Stimulated activated CD4-positive, alpha-beta T cell treated with anti-CD3 and anti-CD28 coated beads, TNF-alpha, amount 100 ng/mL, for 1 hour (primary cell): ENCODE measurements at places on chromosomes 6 and 20.
A peak's percentile ranks its signal among the peaks of the same experiment; 100 is the strongest.

- DNase-seq = peak; percentile 37
Measured at GRCh38 chr6:2749969-2750600, 637 bp downstream of the MYLK4 start.

DNA sequence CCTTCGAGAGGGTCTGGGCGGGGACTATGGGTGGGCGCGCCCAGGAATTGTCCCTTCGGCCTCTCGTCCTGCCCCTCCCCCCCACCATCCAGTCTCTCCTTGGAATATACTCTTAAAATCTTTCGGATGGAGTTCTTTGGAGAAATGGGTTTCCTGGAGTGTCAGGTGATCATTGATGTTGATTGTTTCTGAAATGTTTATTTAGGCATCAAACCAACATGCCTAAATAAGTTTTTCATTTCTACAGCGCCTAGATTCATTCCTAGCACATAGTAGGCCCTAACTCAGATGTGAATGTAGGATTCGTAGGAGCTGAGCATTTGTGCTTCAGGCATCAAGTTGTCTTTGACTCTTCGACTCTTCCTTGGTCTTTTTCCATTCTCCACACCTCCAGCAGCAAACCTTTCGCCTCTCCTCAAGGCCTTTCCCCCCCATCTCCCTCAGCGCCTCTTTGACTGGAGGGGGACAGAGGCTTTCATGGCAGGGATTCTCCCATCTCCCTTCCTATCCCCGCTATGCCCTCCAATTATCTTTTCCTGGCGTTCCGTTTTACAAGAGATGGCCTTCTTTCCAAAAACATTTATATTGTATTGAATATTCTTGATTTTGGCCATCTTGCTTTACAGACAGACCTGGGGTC lies 610 bp downstream of the CASP8AP2 start:
- DNase-seq = no peak

- DNase-seq = no peak
Measured at GRCh38 chr6:4346659-4347333, 211.4 kb upstream of the ECI2 start.

- no peak for DNase-seq
Measured at GRCh38 chr6:135860361-135860760, 8.9 kb downstream of the PDE7B start.

DNA sequence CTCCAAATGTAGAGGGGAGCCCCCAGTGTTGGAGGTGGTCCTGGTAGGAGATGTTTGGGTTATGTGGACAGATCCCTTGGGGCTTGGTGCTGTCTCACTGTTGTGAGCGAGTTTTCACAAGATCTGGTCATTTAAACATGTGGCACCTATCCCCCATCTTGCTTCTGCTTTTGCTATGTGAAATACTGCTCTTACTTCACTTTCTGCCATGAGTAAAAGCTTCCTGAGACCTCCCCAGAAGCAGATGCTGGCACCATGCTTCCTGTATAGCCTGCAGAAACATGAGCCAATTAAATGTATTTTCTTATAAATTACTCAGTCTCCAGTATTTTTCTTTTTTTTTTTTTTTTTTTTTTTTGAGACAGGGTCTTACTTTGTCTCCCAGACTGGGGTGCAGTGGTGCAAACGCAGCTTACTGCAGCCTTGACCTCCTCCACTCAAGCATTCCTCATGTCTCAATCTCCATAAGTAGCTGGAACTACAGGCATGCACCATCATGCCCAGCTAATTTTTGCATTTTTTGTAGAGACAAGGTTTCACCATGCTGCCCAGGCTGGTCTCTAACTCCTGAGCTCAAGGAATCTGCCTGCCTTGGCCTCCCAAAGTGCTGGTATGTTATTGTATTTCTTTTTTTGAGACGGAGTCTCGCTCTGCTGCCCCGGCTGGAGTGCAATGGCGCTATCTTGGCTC lies 177.1 kb downstream of the ALDH8A1 start:
- DNase-seq = no peak

GRCh38 chr20:15895126-15895525 lies 678.1 kb downstream of the KIF16B start:
- no peak for DNase-seq

GRCh38 chr20:31823360-31824124 lies 4.4 kb downstream of the MYLK2 start:
- DNase-seq = no peak

DNA sequence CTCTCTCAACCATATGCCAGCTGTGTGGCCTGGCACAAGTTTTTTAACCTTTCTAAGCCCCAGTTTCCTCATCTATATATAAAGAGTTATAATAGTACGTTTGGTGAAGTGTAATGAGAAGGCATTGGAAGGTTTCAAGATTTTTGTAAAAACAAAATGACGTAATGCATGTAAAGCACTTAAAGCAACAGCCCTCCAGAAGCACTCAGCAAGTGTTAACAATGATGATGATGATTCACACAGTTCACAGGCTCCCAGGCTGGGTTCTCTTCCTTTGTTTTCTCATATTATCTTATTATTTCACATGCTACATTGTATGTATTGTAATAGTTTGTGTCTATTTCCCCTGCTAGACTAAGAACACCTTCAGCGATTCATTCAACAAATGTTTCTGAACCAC lies 6.2 kb downstream of the CEP250 start:
- no peak for DNase-seq

DNA sequence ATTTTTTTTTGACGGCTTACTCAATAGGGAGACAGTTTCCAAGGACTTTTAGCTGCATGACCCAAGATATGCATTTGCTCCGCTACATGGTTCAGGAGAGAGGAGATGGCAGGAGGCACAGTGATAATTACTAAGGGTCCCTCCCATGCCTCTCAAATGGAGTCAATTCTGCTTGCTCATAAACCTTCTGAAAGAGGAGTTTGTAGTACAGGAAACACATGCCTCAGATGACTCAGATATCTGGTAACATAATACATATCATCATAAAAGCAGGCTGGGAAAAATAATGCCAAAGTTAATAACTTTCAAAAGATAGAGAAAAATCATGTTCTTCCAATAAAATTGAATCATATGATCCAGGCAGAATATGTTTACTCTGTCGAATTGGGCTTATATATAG lies 97.6 kb upstream of the DEFB112 start:
- DNase-seq = no peak
